B cell (primary cell): ENCODE measurements at places on chromosomes 5 and 9. TPM values are rescaled to one million over a fixed set of nuclear protein-coding genes. Genes with fewer than 3 reads are reported as not detected.

GRCh38 chr9:38687389-38687842 lies 32.5 kb downstream of the FAM240B start:
- no peak for DNase-seq

Gene EMB
- polyA plus RNA-seq = 40.7 and 43.3 TPM in 2 replicates

DNA sequence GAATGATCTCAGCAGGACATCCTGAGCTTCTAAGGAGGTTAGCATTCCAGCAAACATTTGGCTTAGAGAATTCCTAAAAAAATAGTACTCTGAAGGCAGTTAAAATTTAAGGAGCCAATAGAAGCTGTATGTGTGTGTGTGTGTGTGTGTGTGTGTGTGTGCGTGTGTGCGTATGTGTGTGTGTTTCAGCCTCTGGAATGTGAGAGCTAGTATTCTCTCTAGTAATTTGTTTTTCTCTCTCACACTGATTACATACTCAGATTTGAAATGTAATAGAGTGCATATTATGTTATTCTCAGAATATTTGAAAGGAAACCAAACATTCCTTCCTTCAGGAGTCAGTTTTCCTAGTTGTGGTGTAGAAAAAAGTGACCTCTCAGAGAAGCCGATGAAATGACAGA lies 279.6 kb downstream of the TMEM38B start:
- DNase-seq = no peak

DNA sequence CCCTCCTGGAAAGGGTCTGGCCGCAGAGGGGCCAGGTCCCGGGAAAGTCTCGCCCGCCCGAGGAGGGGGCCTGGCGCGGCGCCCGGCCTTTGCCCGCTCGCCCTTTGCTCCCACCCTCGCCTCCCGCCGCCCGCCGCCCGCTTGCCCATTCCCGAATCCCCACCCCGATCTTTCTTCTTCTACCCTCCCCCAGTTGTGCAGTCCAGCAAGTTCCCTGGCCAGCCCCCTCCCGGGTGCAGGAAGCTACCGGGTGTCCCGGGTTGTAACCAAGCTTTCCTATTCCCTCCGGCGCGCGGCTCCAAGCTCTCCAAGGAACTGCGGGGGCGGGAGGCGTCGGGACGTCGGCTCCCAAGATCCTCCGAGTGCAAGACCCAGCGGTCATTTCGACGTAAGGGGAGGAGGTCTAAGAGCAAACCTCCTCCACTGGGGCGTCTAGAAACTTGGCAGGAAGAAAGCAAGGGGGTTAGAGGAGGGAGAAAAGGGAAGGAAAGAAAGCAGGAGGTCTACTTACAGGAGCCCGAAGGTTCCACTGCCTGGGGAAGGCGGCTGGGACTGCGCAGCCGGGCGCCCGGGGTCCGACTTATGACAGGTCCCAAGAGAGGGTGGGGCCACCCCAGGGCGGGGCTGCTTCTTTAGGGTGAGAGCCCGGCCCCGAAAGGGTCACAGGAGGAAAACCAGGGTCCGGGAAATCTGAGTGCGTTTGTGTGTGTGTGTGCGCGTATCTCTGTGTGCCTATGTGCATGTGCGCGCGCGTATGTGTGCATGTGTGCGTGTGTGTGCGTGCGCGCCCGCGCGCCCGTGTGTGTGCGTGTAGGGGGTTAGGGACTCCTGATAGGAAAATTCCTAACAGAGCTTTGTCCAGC lies at the start of gene PTGR1:
PTGR1 (minus strand) TSS at position 556 of the 863 bp plus-strand sequence. CDS start 2,225 bp downstream, outside the sequence.
- DNase-seq = peak; percentile 39

- no peak for DNase-seq
These were observed 147.4 kb upstream of the IRX4 start for GRCh38 chr5:2030131-2030530.

DNA sequence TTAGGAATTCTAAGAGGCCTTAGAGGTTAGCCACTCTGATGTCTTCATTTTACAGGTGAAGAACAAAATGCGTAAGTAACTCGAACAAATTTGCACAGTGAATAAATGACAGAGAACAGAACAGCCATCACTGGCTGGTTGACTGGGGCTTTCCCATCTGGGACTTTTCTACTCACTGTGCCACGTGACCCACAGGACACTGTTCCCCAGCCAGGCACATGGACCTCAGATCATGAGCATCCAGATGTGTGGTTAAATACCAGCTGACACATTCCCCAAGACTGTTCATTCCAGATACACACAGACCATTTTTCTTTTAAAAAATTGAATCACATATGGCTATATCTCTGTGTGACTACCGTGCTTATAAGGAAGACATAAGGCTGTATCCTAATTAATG lies 25.8 kb upstream of the MED10 start:
- no peak for DNase-seq

DNA sequence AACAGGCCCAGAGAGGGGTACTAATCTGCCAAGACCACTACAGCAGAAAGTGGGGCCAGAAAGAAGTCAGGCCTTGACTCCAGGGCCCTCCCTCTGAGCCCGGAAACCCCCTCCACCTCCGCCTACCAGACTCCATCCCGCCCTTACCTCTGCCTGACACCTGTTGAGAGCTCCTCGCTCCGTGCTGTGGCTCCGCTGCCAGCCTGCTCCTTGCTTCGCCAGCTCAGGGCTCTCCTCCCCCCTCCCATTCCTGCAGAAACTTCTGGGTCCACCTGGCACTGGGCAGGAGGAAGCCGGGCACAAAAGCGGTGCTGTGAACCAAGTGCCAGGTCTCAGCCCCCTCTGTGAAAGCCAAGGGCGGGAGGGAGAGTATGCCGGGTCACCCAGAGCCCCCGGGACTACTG lies 6.4 kb upstream of the ST6GALNAC6 start:
- peak; percentile 80 for DNase-seq

DNA sequence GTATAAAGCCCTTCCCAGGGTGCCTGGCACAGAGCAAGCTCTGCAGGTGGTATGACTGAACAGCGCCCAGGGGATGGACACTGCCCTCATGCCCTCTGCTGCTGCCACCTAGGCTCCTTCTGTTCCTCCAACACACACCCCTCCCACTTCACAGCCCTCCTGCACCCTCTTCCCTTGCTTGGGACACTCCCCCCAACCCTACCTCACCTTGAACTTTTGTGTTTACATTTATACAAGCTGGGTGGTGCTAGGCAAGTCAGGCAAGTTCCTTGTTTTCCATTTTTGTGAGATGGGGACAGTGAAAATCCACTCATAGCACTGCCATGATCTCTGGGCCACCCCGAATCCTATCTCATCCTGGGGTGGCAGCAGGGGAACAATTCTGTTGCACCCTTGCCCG lies 18.8 kb upstream of the CORO2A start:
- DNase-seq = no peak
